Thoracic aorta endothelial cell (primary cell): ENCODE measurements at places on chromosomes 6 and 20. TPM values are rescaled to one million over a fixed set of nuclear protein-coding genes. Genes with fewer than 3 reads are reported as not detected.

Gene BPIFB1
- not detected in 2 replicates for total RNA-seq

Gene CLIC5
- total RNA-seq, result under 0.01 and 0.07 TPM in 2 replicates

Gene TMC2
- not detected in 2 replicates for total RNA-seq

Gene CCDC170
- under 0.01 and 0.14 TPM in 2 replicates for total RNA-seq

Gene DEFB124
- total RNA-seq, result not detected in 2 replicates

Gene SPDEF
- total RNA-seq, result under 0.01 and 0.07 TPM in 2 replicates

Gene SLC17A1
- total RNA-seq, result not detected in 2 replicates

Gene CGA
- not detected in 2 replicates for total RNA-seq

Gene LTB
- 0.80 and 1.2 TPM in 2 replicates for total RNA-seq

Gene SMOC2
- total RNA-seq, result not detected in 2 replicates

Gene ADGRG6
- 12.2 and 37.5 TPM in 2 replicates for total RNA-seq

Gene C20orf173
- total RNA-seq, result not detected in 2 replicates

Gene ADGRB3
- under 0.01 TPM in 1 of 2 replicates, not detected in the other for total RNA-seq

Gene PRDM1
- total RNA-seq, result 2.4 and 7.4 TPM in 2 replicates
